ENCODE measurements at places on chromosomes 11 and 22. TPM values are rescaled to one million over a fixed set of nuclear protein-coding genes. Genes with fewer than 3 reads are reported as not detected.

The WNT7B gene
- polyA plus RNA-seq = 11.6 TPM

The HEPN1 gene
- polyA plus RNA-seq = 1.3 TPM

The HEPHL1 gene
- 0.16 TPM for polyA plus RNA-seq

The INTS4 gene
- 36.8 TPM for polyA plus RNA-seq

The RFPL3 gene
- 0.21 TPM for polyA plus RNA-seq

The NRGN gene
- polyA plus RNA-seq = 15.7 TPM

The SCGB1C1 gene
- 0.83 TPM for polyA plus RNA-seq

- DNase-seq = no peak
Measured at GRCh38 chr11:79466411-79466810, 25.6 kb upstream of the TENM4 start.

DNA sequence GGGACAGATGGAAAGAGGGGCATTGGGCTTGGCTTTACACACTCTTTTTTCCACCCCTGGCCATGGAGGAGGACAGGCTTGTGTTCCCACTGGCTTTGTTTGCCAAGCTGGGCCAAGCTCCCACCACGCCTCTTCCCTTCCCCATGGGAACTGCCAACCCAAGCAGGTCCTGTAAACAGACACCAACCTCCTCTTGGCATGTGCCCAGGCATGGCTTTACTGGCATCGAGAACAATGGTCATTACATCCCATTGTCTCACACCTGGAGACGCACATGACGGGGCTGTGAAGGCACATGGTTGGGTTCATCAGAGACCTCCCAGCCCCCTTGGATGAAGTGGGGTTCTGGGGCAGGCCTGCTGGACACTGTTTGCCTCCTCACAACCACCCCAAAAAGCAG is 11.7 kb downstream of the SEC14L3 start:
- no peak for DNase-seq

DNA sequence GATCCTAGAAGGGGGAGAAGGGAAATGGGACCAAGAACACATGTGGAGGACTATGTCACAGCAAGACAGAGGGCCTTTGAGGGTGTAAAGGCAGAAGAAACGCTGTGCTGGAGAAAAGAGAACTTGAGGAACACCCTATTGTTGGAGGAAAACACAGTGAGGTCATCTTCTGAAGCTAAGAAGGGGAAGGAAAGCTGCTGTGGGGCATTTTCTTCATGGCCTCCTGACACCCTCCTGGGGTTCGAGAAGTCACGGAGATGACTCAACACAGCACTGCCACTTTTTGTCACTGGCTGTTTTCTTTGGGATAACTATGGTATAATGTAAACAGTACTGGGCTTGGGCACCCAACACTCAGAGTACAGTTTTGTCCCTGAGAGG is 492.6 kb upstream of the CADM1 start:
- DNase-seq = no peak

- DNase-seq = no peak
Measured at GRCh38 chr11:11309906-11310305, 43.1 kb downstream of the CSNK2A3 start.

GRCh38 chr11:99742501-99742900 is 721.8 kb downstream of the CNTN5 start:
- DNase-seq = no peak

GRCh38 chr11:59556115-59556916 is 45.0 kb downstream of the OR4D9 start:
- DNase-seq = no peak

DNA sequence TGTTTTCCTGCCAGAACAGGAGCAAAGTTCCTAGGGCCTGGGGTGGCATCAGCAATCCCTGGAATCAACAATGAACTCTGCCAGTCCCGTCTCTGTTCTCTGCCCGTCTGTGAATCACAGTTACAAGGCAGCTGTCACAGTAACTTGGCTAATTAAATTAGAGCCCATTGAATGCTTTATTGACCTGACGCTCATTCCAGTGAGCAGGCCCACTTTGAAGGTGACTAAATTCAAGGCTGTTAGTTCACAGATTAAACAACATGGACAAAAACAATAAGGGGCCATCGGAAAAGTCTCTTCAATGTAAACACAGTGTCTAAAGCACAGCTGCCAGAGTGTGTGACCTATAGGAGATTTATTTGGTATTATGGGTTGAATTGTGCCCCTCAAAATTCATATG is 17.7 kb upstream of the TMPRSS5 start:
- DNase-seq = no peak

DNA sequence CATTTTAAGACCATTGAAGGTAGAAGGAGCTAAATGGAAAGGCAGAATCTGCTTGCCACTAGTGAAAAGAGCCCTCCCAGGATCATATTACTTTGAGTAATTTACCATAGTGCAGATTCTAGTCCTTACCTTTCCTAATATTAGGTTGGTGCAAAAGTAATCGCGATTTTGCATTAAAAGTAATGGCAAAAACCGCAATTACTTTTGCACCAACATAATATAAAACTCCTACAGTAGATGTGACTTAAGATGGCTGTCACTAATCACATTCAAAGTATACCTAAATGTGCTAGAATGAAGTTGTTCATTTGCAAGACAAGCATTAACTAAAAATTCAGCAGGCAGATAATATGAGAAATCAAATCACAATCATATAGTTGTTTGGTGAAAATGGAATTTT is 38.1 kb upstream of the ARL14EP start:
- no peak for DNase-seq
